Hepatic stellate cell (primary cell): ENCODE measurements at places on chromosomes 12 and 14.

DNA sequence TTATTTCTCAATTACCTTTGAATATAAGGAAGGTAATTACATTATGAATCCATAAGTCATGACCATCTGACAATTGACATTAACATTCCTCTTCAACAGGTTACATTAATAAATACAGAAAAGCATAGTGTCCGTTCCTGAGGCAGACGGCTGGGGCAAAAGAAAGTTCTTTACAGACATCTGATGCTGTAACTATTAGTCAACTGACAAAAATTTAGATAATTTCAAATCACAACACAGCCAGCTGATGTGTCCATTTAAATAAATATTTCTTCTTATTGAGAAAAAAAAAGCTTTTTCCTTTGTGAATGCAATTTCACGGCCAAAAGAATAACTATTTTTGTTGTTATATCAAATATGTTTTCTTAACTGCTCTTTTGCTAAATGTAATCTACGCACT is 9.2 kb upstream of the PYROXD1 start:
- peak; percentile 29 for DNase-seq

GRCh38 chr14:103561381-103562178 is 877 bp downstream of the BAG5 start:
- peak; percentile 75 for DNase-seq

- DNase-seq: no peak
These were observed 271.6 kb upstream of the ATP2B1 start for GRCh38 chr12:89980236-89980635.

GRCh38 chr14:96307434-96307833 is 51.4 kb downstream of the BDKRB1 start:
- no peak for DNase-seq

- DNase-seq: no peak
These were observed 115.7 kb downstream of the NCOR2 start for GRCh38 chr12:124451637-124452243.

- DNase-seq: no peak
These were observed 68.7 kb downstream of the CIT start for GRCh38 chr12:119808441-119808840.

DNA sequence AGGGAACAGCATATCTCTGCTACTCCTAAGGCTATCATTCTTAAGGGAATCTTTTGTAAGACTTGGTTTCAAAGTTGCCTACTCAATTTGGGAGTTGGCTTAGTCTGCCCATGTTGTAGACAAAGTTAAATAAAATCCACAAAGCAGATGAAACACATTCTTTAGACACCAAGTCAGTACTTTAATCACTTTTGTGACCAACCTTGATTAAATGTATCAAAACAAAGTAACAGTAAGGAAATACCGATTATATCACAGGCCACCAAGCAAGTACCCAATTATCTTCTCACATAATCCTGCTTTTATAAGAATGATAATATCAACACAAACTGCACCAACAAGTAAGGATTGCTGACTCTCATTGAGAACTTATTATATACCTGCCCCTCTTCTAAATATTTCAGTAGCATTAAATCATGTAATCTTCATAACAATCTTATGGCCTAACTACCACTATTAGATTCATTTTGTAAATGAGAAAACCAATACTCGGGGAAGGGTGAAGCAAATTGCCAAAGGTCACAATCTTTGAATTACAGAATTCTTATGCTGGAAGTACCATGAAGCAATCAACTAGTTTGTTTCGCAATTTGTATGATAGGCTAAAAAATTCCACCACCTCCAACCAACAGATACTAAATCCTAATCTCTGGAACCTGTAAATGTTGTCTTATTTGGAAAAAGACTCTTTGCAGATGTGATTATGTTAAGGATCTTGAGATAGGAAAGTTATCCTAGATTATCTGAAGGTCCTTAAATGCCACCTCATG is 12.6 kb upstream of the DIO2 start:
- DNase-seq: no peak

DNA sequence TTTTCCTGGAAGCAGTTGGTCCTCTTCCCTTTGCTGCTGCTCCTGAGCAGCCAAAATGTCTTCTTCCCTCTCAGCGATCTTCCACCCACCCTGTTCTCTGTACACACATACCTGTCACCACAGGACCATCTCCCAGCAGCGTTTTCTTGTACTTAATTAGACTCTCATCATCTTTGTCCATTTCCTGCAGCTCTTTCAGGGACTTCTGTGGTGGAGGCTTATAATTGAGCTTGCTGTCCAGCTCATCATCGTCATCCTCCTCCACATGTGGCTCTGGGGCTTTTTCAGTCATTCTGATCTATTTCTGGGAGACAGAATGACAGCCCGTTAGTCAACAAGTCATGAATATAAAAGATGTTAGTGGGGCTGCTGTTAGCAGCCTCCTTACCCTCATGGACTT is 11.0 kb downstream of the ARHGDIB start:
- DNase-seq: no peak

- no peak for DNase-seq
These were observed 134.2 kb upstream of the HIF1A start for GRCh38 chr14:61561104-61561503.

DNA sequence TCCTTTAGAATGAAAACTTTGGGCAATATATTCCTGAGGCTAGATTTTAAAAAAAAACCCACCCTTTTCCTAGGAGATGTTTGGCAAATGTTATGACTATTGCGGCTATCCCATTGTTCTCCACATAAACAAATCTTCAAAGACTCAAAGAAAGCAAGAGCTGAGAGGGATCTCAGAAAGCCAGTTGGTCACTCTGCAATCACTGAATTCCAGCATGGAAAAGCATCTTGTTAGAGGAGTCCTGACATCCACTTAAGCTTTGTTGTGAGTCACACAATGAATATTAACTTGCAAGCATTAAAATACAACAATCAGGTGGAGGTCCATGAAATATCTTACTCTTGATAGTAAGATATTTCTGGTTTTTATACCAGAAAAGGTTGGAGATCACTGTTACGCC is 11.0 kb upstream of the PTPRB start:
- DNase-seq: no peak

DNA sequence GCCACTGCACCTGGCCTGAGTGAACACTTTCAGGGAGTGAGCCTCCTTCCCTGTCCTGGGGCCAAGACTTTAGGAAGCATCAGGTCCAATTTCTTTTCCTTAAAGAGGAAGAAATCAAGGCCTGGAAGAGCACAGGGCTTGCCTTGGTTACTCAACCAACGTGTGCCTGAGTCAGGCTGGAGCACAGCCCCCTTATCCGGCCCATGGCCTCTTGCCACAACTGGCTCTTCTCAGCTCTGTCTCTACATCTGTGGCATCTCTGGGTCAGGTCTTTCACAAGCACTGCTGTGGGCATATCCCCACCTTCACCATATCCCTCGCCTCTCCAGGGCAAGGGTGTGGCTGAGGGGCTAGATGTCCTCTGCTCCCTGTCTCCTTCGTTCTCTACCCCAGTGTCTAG is 6.8 kb downstream of the MYH6 start:
- no peak for DNase-seq

GRCh38 chr12:25352083-25352918 is 101.6 kb upstream of the KRAS start:
- DNase-seq: peak; percentile 27

- DNase-seq: no peak
These were observed 257.8 kb upstream of the BTG1 start for GRCh38 chr12:92403210-92404175.

DNA sequence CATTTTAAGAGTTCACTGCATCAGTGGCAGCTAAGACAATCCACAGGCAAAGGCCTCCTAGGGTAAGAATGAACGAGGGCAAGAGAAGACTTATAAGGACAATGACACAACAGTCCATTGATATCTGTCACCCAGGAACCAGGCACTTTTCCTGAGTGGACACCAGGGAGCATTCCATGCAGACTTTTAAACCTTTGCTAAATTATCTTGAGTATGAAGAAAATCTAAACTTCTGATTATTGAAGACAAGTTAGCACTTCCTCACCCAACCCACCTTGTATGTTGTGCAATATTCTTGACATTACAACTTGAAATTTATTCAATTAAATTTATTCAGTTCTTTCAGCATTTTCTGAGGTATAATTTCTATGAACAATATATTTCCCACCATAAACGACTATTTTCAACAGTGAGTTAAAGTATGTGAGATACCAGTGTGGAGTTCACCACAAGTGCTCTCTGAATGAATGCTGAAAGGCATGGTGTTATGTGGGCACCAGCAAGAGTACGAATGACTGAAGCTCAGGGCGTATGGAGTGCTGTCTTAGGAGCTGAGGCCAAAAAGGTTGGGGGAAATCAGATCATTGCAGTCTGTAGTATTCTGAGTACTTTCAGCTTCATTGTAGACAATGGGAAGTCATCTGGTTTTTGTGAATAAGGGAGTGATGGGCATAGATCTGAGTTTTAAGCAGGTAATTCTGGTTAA is 124.3 kb upstream of the LMNTD1 start:
- DNase-seq: no peak

DNA sequence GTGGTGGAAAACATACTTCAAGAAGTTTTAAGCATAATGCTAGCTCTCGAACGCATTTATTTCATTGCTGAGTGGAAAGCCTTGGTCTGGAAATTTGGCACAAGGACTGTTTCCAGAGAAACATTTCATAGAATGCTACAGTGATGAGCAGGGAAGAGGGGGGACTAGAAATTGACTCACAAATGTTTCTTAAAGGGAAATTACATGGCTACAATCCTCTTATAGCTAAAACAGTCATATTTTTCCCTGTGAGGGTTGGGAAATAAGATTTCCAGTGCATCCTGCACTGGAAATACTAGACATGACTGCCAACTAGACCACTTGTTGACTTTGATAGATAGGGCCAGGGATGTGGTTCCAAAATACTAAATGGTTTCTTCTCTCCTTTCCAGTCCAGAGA is 197.3 kb upstream of the RGS6 start:
- no peak for DNase-seq

DNA sequence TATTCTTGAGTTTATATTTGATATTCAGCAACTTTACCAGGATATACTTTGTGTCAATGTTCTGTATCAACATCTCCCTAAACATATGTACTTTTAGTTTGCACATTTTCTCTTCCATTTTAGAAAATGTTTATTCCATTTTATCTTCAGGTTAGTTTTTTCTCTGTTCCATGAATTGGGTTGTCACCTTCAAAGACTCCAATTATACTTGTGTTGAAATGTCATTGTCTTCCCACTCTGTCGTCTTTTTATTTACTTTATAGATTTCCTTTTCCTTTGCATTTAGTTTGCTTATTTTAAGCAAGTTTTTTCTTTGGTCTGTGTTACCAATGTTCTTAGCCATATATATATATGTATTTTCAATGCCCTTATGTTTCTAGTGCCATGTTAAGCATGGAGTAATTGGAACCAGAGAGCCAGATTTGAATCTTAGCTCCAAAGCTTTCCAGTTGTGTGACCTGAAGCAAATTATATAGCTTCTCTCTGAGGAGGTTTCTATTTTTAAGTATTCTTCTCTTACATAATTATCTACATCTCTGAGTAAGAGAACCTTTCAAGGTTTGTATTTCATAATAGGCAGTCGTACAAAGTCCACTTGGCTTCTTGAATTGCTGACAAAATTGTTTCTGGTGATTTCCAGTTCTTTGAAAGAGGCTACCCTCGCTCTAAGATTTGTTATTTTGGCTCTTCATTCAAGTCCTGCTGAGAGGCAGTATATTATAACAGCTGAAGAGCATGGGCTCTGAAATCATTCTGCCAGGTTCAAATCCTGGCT is 85.8 kb upstream of the DYRK2 start:
- DNase-seq: no peak

DNA sequence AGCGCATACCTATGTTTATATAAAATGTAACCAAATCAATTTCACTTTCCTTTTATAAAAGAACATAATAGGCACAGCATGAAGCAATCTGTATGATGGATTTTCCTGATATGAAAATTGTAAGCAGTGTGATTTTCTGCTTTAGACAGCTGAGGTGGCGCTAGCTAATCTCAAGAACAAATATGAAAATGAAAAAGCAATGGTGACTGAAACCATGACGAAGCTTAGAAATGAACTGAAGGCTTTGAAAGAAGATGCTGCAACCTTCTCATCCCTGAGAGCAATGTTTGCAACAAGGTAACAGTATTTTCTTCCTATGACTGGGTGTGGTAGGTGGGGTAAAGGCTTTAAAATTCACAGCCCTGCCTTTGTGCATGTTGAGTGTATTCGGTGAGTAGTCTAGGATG is 65.0 kb upstream of the FGD4 start:
- no peak for DNase-seq

DNA sequence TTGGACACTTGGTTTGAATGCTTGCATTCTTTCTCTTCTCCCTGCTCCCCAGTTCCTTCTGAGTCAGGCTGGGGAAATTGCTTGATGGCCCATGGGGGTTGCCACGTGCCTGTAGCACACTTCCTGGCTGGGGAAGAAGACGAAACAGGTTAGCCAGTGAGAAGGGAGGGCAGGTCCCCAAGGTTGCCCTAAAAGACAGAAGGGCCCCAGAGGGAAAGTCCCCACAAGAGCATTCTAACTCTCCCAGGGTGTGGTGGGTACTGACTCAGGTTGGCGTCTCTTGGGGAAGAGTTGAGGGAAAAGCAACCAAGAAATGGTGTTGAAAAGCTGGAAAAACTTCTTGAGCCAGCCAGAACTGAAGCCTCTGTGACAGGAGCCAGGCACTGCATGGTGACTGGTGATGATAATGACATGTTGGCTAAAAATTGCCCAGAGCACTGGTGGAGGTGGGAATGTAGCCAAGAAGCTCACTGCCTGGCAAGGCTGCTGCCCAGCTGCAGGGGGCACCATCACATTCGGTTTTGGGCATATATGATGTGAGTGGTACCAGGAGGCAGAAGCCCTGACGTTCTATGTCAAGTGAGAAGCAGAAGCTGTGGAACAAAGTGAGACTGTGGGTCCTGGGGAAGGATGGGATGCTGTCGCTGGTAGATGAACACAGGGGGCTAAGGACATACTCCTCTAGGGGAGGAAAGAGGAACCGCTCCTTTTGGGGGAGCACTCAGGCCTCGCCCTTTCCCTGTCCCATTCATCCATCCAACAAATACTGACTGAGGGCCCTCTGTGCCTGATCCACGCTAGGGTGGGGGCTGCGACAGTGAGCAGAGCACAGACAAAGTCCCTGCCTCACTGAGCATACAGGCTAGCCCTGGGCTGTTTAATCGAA is 8.1 kb upstream of the RABGGTA start:
- DNase-seq: no peak

- DNase-seq: no peak
These were observed 90.4 kb downstream of the SRRM4 start for GRCh38 chr12:119071638-119072231.

DNA sequence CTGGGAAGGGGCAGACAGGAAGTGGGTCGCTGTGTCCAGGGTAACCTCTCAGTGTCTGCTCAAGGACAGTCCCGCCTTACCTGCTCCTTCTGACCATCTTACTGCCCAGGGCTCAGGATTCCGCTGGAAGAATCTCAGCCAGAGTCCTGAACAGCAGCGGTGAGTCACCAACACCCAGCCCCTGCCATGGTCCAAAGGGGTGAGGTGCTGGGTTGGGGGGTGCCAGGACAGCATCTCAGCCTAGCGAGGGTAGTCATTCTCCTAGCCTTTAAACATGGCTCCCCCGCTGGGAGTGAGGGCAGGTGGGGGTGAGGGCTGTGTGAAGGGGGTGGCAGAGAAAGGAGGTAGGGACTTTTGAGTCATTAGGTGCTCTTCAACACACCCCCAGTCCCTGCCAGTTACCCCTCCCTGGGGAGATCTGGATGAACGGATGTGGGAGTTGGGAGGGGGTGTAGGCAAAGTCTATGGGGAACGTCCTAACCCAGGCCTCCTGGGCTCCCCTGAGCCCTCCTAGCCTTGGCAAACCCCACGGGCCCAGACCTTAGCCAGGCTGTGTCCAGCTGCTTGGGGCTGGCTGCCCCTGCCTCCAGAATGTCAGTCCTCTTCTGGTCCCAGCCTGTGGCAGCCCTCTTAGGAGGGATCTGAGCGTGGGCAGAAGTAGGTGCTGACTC is 2.5 kb downstream of the TAMALIN start:
- DNase-seq: no peak
